ENCODE measurements at places on chromosomes 12 and 14.

DNA sequence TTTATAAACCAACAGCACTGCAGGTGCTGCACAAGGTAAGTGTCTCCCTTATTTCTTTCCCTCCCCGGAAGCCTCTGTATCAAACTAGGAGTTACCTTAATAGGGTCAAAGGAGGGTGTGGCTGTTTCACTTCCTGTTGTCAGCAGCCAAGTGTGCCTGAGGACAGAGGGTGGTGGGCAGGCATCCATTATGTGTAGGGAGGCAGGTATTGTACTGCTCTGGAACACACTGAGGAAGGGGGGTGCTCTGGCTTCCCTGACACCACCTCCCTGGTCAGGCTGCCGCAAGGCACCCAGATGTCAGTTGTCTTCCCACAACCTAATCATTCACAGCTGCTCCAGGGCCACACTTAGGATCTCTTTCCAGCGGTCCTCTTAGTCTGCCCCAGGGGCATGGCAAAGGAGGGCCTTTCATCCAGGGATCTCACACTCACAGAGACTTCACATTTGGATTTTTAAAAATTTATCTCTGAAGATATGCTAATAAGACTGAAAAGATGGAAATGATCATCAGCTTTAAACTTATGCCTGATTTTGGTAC lies 132.0 kb upstream of the ARHGAP5 start:
- no peak for DNase-seq

GRCh38 chr12:38771871-38772270 lies 133.5 kb downstream of the CPNE8 start:
- no peak for DNase-seq

- DNase-seq: no peak
Observed at GRCh38 chr14:38808734-38809455, 294.1 kb downstream of the SEC23A start.

GRCh38 chr12:57751788-57752667 lies at the start of gene CDK4:
Gene CDK4 (minus strand): TSS chr12:57752310. CDS start chr12:57751717, 593 bp downstream.
- peak; percentile 99 for DNase-seq

DNA sequence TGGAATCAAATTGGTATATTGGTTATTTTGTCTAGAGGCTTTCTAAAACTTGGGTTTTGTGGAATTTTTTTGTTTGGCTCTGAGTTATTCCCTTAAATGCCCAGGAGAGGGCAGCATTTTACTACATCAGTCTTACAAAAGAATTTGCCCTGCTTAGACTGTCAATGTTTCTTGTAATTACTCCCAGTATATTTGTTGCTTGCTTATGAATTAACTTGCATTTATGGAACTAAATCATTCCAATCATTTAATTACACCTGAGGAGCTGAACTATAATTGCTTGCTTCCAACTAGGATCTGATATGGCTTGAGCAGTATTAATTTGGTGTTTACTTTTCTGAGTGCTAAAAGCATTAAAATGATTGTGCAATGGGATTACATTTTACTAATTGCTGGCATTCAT lies 48.7 kb downstream of the MIPOL1 start:
- peak; percentile 38 for DNase-seq

GRCh38 chr12:11645391-11645790 lies 4.1 kb upstream of the ETV6 start:
- no peak for DNase-seq

DNA sequence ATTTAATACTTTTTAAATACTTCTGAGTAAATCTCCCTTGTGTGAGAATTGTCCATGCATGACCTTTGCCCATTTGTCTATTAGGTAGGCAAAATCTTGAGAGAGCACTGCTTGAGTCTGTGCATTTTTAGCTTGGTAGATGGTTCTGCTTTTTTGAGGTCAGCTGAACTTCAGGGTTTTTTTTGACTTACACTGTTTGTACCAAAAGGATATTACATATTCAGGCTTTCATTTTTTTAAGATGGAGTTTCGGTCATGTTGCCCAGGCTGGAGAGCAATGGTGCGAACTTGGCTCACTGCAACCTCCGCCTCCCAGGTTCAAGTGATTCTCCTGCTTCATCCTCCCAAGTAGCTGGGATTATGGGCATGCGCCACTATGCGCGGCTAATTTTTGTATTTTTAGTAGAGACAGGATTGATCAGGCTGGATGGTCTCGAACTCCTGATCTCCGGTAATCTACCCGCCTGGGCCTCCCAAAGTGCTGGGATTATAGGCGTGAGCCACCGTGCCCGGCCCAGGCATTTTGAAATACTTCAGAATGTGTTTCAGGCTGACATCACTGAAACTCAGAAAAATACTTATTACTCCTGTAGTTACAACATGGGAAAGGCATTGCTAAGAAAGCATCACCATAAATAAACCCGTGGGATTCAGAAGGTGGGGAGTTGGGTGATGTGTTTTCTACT lies 11.1 kb downstream of the RASSF3 start:
- no peak for DNase-seq

- DNase-seq: no peak
Observed at GRCh38 chr12:12290206-12290605, 23.4 kb upstream of the LRP6 start.

DNA sequence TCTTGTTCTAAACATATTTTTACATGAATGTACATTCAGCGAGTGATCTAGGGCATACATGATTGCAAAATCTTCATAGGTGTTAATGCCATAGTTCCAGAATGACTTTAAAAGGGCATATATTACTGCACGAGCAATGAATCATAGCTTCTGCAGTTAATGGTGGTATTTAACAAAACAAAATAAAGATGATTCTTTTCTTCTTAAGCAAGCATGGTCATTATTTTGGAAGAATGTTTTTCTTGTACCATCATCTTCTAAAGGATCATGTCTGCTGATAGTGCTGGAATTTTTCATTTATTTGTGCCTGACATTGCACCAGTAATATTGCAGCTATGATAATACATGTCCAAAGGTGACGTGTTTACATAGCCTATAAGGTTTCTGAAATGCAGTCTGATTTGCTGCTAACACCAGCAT lies 388.6 kb downstream of the CCDC91 start:
- no peak for DNase-seq

- no peak for DNase-seq
Observed at GRCh38 chr12:93247313-93247991, 130.3 kb upstream of the NUDT4 start.

GRCh38 chr14:89014569-89014850 lies 190.1 kb downstream of the TTC8 start:
- no peak for DNase-seq

DNA sequence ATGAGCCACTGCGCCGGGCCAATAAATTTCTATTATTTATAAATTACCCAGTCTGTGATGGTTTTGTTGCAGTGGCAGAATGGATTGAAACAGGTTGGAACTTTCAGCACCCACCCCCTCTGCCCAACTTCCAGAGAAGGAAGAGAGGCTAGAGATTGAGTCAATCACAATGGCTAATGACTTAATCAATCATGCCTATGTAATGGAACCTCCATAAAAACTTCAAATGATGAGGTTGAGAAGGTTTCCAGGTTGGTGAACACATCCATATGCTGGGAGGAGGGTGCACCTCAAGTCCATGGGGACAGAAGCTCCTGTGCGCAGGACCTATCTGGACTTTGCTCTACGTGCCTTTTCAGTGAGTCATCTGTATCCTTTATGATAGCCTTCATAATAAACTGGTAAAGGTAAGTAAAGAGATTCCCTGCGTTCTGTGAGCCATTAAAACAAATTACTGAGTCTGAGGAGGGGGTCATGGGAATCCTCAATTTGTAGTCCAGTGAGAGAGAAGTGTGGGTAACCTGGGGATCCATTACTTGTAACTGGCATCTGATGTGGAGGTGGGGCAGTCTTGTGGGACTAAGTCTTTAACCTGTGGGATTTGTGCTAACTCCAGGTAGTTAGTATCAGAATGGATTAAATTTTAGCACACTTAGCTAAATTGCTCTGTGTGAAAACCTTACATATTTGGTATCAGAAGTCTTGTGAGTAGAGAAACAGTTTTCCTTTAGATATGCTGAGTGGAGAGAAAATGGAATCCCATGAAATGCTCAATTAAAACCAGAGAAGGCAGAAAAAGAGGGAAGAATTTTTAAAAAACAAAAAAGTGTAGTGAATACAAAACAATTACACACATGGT lies 11.7 kb upstream of the NGDN start:
- no peak for DNase-seq

Data from AG08395 (cell line).